Activated CD8-positive, alpha-beta memory T cell treated with anti-CD3 and anti-CD28 coated beads, Interleukin-2, amount 10 ng/mL, durations not matched to agents 7 days and 5 days (primary cell): ENCODE measurements at places on chromosomes 4 and X. TPM values are rescaled to one million over a fixed set of nuclear protein-coding genes. Genes with fewer than 3 reads are reported as not detected.

DNA sequence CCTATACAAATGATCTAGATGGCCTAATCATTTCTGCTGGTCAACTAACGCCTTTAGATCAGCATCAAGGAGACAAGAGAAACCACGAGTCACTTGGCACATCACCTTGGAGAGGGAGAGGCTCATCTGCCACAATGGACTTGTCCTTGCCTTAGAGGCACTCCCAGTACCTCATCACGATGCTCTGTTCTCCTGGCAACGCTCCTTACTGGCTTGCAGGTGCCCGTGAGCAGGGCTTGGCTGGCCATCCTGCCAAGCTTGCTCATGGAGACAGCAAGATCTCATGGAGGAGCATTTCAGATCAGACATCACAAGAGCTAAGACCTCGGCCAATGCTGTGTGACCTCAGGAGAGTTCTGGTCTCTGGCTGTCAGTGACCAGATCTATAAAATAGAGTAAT is 2.7 kb upstream of the SMIM20 start:
- H3K27ac ChIP-seq, result no peak overlapping the region
- no peaks in the 10 kb centered on the region for H3K27me3 ChIP-seq
- H3K36me3 ChIP-seq, result peaks cover 5% of the 10 kb centered on the region
- H3K4me3 ChIP-seq, result no peak overlapping the region

- peaks cover 5% of the 10 kb centered on the region for H3K27me3 ChIP-seq
- no peak for DNase-seq
- no peaks in the 10 kb centered on the region for H3K4me1 ChIP-seq
- no peak overlapping the region for H3K4me3 ChIP-seq
- H3K27ac ChIP-seq, result no peak overlapping the region
- H3K36me3 ChIP-seq, result no peaks in the 10 kb centered on the region
Measured at GRCh38 chrX:150933945-150934350, 35.5 kb upstream of the CD99L2 start.

DNA sequence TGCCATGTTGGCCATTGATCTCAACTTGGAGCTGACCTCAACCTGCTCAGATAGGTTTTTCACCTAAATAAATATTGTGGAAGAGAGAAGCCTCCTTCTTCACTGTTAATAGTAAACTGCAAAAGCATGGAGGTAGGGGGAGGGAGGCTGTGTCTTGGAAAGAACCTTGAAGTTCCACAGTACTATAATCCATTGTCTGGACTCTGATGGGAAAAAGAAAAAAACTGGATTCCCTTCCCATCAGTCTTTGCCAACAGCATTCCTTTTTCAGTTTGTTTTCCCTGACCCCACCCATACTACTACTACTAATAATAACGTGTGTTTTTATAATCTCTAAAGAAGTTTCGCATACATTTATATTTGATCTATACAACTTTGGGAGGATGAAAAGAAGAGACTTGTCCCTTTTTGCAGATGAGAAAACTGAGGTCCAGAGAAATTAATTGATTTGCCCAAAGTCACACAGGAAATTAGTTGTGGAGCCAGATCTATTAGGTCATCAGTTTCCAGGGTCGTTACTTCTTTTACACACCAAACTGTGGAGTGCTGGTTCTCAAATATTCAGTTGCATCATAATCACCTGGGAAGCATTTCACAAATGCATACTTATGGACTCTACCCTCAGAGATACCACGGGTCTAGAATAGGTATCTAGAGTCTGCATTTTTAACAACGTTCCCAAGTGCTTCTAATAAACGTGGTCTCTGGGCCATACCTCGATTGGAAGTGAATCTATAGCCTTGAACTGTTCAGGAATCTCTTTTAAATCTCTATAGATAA is 59.1 kb downstream of the LUZP4 start:
- no peak overlapping the region for H3K4me3 ChIP-seq
- H3K36me3 ChIP-seq, result no peaks in the 10 kb centered on the region
- no peak overlapping the region for H3K27ac ChIP-seq
- DNase-seq, result no peak
- H3K27me3 ChIP-seq, result no peaks in the 10 kb centered on the region
- no peaks in the 10 kb centered on the region for H3K4me1 ChIP-seq

DNA sequence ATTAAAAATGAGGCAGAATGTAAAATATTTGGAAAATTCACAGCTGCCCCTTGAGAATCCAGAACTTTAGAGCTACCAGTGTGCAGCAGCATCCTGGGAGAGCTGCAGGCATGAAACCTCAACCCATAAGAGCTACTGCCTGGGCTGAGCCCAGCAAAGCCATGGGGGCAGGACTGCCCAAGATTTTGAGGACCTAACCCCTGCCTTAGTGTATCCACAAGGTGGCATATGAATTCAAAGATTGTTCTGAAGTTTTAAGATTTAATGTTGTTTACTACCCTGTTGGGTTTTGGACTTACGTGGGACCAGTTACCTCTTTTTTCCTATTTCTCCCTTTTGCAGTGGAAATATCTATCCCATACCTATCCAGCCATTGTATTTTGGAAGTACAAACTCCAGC is 26.4 kb downstream of the CASP6 start:
- no peak overlapping the region for H3K27ac ChIP-seq
- peaks cover 4% of the 10 kb centered on the region for H3K4me1 ChIP-seq
- no peaks in the 10 kb centered on the region for H3K27me3 ChIP-seq
- no peak overlapping the region for H3K4me3 ChIP-seq
- H3K36me3 ChIP-seq, result peaks cover 32% of the 10 kb centered on the region

DNA sequence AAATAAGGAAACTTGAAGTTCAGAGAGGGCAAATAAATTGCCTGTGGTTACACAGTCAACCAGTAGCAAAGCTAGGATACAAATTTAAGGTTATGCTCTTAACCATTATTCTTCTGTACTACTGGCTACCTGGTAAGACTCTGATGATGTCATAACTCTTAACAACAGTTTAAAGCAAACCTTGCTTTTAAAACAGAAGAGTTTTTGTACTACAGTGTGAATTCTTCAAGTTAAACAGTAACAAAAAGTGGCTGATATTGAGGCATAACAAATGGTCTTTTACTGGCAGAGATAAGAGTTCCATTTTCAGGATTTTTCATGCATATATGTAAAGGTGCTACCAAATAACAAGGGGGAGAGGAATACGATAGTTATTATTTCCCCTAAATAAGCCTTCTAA is 23.4 kb downstream of the TAB3 start:
- no peak overlapping the region for H3K4me3 ChIP-seq
- peaks cover 5% of the 10 kb centered on the region for H3K4me1 ChIP-seq
- no peak overlapping the region for H3K27ac ChIP-seq
- DNase-seq, result no peak
- H3K27me3 ChIP-seq, result no peaks in the 10 kb centered on the region

Gene GAGE2A
- total RNA-seq, result not detected

Gene KCNE5
- 0.47 TPM for total RNA-seq

Gene UGT2B7
- not detected for total RNA-seq

Gene SCML2
- 2.9 TPM for total RNA-seq

DNA sequence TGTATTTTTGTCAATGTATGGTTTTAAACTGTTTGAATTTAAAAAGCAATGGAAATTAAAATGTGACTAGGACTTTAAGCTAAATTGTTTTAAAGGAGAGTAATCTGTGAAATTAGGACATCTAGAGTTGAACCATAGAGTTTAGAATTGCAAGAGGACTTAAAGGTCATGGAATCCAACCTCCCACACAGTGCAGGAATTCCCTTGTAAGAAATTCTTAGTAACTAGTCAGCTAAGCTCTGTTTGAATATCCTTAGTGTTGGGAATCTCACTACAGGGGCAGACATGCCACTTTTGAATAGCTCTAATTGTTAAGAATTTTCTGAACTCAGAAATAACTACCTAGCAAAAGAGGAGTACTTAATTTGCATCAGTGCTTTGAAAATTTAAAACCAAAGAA is 292.9 kb downstream of the IL1RAPL1 start:
- no peaks in the 10 kb centered on the region for H3K4me1 ChIP-seq
- H3K4me3 ChIP-seq, result no peak overlapping the region
- H3K27ac ChIP-seq, result no peak overlapping the region

DNA sequence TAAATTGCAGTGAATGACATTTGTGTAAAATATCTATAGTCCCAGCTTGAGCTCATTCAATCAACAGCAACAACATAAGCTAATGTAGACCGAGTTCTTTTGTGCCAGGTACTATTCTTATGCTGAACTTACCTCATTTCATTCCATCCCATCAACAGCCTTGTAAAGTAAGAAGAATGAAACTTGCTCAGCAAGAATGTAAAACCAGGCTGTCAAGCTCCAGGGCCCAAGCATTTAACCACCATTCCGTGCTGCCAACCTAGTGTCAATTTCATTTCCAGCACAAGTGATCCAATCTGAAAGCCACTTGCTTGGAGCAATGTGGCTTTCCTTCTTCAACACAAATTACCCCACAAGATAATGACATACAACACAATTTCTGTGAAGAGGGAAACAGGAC is 36.6 kb downstream of the RASSF6 start:
- no peak overlapping the region for H3K27ac ChIP-seq
- no peak overlapping the region for H3K4me3 ChIP-seq
- DNase-seq, result no peak
- no peaks in the 10 kb centered on the region for H3K4me1 ChIP-seq
- H3K27me3 ChIP-seq, result no peaks in the 10 kb centered on the region

Gene MAGEB3
- not detected for total RNA-seq

DNA sequence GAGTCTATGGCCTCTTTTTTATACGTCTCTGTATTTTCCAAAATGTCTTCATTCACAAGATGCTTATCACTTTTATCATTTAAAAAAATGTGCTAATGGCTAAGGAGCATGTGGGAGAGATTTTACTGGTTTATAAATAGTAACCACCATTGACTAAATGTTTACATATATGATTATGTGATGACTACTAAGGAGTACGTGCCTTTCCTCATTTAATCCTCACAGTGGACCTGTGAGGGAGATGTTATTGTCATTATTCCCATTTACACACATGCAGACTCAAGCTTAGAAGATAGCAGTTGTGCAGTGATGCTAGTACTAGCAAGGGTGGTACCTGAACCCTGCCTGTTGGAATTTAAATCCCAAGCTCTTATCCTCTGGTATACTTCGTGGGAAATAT is 2.4 kb downstream of the SRD5A3 start:
- no peaks in the 10 kb centered on the region for H3K27me3 ChIP-seq
- DNase-seq, result no peak
- no peak overlapping the region for H3K27ac ChIP-seq
- peaks cover 21% of the 10 kb centered on the region for H3K4me1 ChIP-seq
- peaks cover 8% of the 10 kb centered on the region for H3K36me3 ChIP-seq

Gene SHISA3
- 0.61 TPM for total RNA-seq

- no peaks in the 10 kb centered on the region for H3K36me3 ChIP-seq
- peaks cover 13% of the 10 kb centered on the region for H3K27me3 ChIP-seq
Measured at GRCh38 chrX:118968031-118968430, 6.4 kb upstream of the LONRF3 start.

Gene STS
- total RNA-seq, result 1.7 TPM

Gene ZNF718
- total RNA-seq, result 13.7 TPM

DNA sequence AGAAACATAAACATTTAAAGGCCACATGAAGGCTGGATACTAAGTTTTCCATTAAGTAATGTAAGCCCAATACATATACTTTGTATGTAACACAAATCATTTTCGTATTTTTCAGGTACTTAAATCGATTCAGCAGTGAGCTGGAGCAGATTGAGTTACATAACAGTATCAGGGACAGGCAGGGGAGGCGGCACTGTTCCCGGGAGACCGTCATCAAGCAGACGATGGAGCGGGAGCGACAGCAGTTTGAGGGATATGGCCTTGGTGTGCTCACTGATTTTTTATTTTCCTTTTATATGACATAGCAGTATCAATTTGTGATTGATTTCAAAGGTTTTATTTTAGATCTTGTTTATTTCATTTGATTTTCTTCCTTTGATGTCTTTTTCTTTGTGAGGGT is 20.7 kb downstream of the TMA16 start:
- H3K36me3 ChIP-seq, result peaks cover 51% of the 10 kb centered on the region
- H3K27ac ChIP-seq, result no peak overlapping the region
- no peak for DNase-seq
- no peak overlapping the region for H3K4me3 ChIP-seq
- H3K27me3 ChIP-seq, result no peaks in the 10 kb centered on the region

Gene EGFL6
- 5.7 TPM for total RNA-seq

DNA sequence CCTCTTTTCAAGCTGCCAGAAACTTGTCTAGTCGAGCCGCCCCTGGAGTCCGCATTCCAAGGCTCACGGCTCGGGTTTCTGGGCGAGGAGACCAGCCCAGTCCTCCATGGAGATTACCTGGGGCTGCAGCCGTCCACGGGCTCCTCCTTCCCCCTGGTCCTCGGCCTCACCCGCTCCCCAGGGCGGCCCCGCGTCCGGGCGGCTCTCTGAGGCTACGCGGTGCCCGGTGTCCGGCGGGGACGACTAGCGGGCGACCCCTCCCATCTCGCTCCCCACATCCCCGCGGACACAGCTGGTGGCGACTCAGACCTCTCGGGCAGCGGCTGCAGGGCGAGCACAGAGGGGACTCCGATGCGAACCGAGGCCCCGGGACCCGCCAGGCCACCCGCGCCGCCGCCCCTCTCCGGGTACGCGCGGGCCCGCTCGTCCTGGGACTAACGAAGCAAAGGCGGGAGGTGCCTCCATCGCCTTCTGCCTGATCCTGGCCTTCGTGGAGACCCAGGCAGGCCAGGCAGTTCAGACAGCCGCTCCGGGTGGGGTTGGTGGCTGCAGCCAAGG is 159.4 kb downstream of the TRAM1L1 start:
- H3K4me1 ChIP-seq, result no peaks in the 10 kb centered on the region
- no peak for DNase-seq
- no peaks in the 10 kb centered on the region for H3K36me3 ChIP-seq
- H3K27me3 ChIP-seq, result no peaks in the 10 kb centered on the region
- no peak overlapping the region for H3K27ac ChIP-seq
- no peak overlapping the region for H3K4me3 ChIP-seq

GRCh38 chr4:742742-743311 is 37.2 kb downstream of the PCGF3 start:
- no peaks in the 10 kb centered on the region for H3K27me3 ChIP-seq
- no peak overlapping the region for H3K4me3 ChIP-seq
- DNase-seq, result peak; percentile 82
- H3K27ac ChIP-seq, result no peak overlapping the region
- no peaks in the 10 kb centered on the region for H3K4me1 ChIP-seq

Gene FAM13A
- 7.2 TPM for total RNA-seq

Gene SPATA18
- 0.53 TPM for total RNA-seq

DNA sequence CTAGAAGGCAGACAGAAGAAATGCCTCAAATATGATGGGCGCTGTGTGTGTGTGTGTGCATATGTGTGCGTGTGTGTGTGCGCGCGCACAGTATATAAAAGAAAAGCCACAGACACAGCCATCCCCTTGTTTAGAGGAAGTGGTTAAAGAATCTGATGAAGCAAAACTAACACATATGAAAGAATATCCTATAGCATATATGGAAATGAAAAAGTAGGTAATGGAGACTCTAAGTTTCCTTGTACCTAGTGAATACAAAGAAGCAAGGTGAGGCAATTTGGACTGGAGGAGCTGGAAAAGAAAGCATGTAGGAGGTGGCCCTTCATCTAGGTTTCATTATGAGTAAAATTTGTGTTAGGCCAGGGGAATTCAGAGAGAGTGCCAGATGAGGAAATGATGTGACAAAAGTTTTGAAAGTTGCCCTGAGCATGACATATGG is 58.6 kb upstream of the MCF2 start:
- peak; percentile 61 for DNase-seq
- no peak overlapping the region for H3K27ac ChIP-seq
- no peaks in the 10 kb centered on the region for H3K4me1 ChIP-seq
- H3K36me3 ChIP-seq, result peaks cover 13% of the 10 kb centered on the region
- H3K27me3 ChIP-seq, result no peaks in the 10 kb centered on the region
